ENCODE measurements at places on chromosomes 4 and X.

- no peak for DNase-seq
Observed at GRCh38 chr4:138428611-138429010, 186.5 kb upstream of the SLC7A11 start.

DNA sequence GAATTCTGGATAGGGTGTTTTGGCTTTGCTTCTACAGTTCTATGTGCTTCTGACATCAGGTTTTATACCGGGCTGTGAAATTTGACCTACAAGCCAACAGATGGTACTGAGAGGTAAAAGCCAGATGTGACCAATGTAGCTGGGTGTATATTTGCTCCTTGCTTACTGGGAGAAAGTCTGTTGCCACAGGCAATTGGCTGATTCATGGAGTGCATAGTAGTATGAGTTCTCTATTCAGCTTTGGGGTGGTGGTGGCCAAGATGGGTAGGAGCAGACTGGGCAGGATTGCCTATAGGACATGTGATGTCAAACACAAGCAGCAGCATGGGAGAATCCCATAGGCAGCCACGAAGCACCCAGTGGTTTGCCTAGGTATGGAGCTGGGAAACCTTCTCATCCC is 1827.0 kb downstream of the C4orf33 start:
- no peak for DNase-seq

DNA sequence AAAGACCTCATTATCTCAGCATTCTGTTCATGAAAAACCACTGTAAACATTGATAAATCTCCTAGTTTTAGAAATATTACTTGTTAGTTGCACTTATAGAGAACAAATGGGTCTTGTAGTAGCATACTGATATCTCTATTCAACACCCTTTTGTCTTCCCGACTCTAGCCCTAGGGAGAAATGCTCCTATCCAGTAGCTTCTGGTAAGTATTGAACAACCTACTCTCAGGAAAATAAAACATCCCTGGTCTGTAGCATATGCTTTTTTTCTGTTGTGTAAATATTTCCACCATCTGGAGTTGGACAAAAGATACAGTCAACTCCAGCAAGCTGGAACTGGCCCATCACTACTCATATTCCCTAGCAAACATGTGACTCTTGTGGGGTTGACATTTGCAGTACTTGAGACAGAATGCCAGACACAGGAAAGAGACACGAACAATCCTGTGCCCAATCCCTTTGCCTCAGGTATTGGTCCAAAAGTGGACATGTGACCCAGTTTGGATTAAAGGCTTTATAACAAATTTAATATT is 188.2 kb downstream of the GC start:
- no peak for DNase-seq

DNA sequence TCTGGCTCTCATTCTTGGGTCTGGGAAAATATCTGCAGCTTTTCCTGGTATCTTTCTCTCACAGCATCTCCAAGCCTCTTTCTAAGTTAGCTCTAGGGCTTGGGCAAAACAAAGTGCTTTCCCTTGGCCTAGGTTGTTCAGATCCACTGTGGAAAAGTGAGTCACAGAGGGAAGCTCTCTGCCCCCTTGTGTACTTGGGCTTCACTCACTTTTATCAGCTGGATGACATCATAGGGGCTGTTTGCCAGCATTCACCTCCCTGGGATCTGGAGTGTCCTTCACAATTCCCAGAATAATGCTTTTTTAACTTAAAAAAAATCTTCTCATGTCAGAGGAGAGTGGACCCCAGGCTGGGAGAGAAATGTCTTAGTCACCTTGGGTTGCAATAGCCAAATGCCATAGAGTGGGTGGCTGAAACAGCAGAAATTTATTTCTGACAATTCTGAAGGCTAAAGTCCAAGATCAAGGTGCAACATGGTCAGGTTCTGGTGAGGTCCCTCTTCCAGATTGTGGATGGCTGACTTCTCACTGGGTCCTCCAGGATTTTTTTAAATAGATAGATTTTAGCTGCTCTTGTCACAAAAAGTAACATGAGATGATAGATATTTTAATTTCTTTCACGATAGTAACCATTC is 247.8 kb downstream of the SH2D1A start:
- DNase-seq, result no peak

GRCh38 chr4:151792995-151793394 is 32.2 kb upstream of the GATB start:
- no peak for DNase-seq

DNA sequence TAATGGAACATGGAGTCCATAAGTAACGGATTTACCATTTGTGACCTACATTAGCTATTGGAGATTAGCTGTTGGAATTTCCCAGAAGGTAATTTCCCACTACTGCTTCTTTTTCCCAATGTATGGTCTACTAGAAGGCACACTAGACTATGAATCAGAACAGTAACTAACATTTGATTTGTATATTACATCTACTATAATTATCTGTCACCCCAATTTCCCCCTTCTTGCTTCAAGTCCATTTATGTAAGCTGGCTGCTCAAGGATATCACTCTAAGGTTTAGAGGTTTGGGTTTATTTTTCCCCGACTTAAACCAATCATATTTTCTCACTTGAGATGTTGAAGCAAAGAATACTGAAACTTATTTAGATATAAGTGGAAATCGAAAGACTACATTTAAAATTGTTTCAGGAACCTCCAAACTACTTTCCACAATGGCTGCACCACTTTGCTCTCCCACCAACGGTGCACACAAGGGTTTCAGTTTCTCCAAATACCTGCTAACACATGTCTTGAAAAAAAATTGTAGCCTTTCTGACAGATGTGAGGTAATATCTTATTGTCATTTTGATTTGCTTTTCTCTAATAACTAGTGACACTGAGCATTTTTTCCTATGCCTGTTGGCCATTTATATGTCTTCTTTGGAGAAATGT is 33.3 kb upstream of the H2AZ1 start:
- no peak for DNase-seq

- DNase-seq, result no peak
Observed at GRCh38 chrX:67619253-67619652, 75.4 kb downstream of the AR start.

DNA sequence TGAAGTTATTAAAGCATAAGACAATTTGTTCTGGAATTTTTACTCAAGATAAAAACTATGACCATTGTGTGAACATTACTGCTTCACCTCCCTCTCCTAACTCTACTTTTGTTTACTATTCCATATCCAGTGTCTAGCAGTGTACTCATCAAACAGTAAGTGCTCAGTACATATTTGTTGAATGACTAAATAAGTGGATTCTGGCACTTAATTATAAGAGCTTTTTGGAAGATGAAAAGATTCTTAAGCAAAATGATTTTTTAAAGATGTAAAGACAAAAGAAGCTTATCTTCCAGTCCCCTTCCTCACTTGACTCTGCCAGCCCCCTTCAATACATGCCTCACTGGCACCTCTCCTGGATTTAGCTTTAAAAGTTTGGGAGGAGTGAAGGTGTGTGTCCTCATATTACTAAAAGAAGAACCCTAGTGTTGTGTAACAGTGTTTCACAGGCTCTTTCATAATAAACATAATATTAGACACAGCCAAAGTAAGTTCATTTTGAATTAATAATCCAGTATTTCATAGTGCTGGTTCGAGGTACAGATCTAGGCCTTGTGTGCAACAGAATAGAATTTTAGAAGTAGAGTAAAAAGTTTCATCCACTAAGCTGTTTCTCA is 53.0 kb downstream of the GAB1 start:
- DNase-seq, result no peak

GRCh38 chrX:46739736-46740135 is 19.2 kb downstream of the SLC9A7 start:
- DNase-seq, result no peak

- no peak for DNase-seq
Observed at GRCh38 chrX:44240036-44240435, 103.4 kb downstream of the EFHC2 start.

GRCh38 chr4:172850838-172851237 is 317.8 kb upstream of the GALNT7 start:
- DNase-seq, result no peak

DNA sequence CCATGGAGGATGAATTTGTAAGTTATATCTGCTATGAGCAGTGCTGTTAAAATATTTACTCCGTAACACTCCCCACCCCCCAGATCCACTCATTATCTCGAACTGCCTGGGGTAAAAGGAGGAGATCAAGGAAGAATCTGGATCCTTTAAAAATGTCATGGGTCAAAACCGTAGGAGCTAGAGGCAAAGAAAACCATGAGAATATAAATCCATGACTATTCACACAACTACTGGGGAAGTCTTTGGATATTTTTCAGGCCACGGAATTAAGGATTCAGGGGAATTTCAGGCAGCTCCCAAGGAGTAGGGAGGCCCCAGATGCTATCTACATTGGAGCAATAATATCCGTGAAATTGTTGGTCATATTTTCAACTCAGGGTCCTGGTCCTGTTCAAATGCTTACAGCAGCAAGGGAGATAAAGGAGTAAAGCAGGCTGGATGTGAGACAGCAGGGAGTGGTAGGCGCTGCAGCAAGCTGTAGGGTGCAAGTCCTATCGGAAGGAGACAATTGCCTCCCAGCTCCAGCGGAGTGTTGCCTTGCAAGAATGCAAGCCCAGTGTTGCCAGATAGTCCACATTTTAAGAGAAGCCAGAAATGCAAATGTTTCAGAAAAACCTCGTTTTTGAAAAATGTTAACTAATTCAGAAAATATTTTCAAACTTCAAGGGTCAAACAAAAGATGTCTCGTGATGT is 116.2 kb upstream of the KIT start:
- DNase-seq, result no peak

DNA sequence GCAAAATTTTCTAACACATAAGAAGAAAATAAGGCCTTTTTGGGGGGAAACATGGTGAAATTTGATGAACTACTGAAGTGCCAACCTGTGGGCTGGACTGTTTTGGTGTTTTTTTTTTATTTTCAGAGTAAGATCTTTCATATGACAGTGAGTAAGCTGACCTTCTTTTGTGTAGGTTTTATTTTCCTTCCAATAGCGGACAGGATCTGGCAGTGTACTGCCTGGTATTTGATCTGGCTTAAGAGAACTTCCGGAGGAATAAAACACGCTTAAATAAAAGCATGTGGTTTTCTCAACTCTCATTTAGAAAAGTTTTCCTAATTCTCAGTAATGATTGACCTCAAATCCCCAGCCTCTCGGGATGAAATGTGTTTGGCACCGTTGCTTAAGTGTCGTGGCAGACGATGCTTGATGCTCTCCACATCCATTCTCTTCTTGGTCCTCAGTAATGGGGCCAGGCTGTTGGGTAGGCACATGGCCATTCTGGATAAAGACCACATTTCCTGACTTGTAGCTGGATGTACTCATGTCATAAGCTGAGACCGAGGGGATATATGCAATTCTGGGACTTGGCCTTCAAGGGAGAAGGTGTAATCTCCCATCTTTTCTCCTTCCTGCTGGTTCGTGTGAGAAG is 65.6 kb upstream of the PDLIM3 start:
- DNase-seq, result no peak

DNA sequence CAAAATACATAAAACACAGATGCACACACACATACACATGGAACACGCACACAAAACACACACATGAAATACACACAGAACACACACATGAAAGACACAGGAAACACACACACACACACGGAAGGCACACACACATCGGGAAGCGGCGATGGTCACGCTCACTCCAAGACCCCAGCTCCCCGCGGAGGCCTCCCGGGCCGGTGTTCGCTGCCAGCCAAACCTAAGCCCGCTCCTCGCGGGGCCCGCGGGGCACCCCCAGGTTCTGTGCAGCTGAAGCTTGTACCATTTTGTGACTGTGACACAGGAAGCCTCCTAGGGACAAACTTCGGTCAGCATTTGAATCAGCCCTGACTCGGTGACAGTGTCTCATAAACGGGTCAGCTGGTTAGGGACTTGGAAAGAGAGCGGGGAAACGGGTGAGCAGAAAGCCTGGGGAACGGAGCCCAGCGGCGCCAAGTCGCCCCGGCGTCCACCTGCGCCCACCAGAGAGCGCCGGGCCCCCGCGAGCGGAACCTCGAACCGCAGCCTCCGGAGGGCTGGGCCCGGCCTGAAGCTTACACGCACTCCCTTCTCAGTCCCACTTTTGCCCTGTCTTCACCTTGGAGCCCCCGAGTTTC is 32.1 kb downstream of the F11 start:
- DNase-seq, result peak; percentile 37

GRCh38 chr4:85407546-85407945 is 67.4 kb upstream of the ARHGAP24 start:
- DNase-seq, result no peak

- DNase-seq, result peak; percentile 10
Observed at GRCh38 chr4:8847331-8847730, 24.3 kb downstream of the HMX1 start.

GRCh38 chr4:170666909-170667308 is 577.2 kb upstream of the AADAT start:
- no peak for DNase-seq

GRCh38 chrX:12932244-12932643 is 25.8 kb downstream of the TLR8 start:
- no peak for DNase-seq

GRCh38 chr4:123256901-123257300 is 139.7 kb upstream of the SPRY1 start:
- no peak for DNase-seq

- DNase-seq, result no peak
Observed at GRCh38 chr4:75285837-75286236, 228.4 kb downstream of the RCHY1 start.

- DNase-seq, result no peak
Observed at GRCh38 chrX:134388161-134389109, 71.5 kb upstream of the HPRT1 start.

GRCh38 chr4:142345924-142346323 is 500.2 kb downstream of the INPP4B start:
- DNase-seq, result no peak

DNA sequence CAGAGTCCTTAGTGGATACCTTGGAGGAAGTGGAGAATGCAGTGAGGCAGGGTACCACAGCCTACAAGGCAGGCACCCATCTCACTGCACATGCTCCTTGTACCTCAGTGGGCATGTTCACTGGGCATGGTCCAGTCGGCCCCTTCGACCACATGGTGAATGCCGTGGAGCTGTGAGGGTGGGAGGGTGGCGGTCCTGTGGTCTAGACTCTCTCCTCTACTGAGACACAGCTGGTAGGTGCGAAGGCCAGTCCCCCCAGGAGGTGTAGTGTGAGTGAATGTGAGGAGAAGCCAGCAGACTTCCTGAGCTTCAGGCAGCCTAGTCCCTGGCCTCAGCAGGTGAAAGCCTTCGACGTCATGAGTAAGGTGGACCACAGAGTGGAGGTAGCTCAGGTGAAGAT is 12.2 kb downstream of the XAGE2 start:
- no peak for DNase-seq

DNA sequence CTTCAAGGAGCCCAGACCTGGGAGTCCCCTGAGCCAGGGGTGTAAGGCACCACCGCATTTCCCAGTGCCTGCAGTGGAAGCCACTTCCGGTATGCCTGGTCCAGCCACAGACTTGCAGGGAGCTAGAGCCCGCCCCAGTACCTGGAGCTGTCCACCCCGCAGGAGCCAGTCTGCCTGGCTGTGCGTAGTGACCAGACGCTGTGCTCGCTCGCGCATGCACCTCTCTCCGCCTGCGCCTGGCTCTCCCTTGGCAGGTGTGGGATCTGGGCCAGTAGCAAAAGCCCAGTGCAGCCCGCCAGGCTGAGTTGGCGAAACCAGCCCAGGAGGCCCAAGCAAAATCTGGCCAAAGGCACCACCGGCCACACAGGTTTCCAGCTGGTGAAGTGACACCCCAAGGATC is 973.7 kb upstream of the AGA start:
- DNase-seq, result peak; percentile 6
